ENCODE measurements at places on chromosomes 3 and 15. TPM values are rescaled to one million over a fixed set of nuclear protein-coding genes. Genes with fewer than 3 reads are reported as not detected.
A peak's percentile ranks its signal among the peaks of the same experiment; 100 is the strongest.

DNA sequence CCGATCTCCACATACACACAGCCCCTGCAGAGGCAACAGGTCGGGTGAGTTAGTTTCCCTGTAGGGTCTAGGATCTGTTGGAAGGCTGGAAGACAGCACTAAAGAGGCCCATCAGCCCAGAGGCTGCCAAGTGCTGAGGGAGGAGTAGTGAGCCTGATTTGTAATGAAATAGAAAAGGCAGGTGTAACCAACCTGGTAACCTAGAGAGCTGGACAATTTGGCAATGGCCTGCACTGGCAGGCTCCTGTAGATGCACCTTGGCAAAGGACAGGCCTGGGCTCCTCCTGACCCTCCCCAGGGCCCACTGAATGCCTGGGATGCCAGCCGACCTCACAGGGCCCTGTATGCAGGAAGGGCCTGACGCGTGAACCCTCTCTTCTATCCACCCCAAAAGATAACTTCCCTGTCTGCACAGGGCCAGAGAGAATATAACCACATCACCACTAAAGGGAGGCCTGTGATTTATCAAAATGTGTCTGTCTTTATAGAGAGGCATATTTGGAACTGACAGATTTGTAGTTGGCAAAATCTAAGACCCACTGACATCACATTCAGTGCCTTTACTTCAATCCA lies 225.1 kb upstream of the CHRNA7 start:
- no peak overlapping the region for H3K4me3 ChIP-seq
- no peaks in the 10 kb centered on the region for H3K4me1 ChIP-seq
- no peaks in the 10 kb centered on the region for H3K27me3 ChIP-seq
- no peaks in the 10 kb centered on the region for H3K36me3 ChIP-seq
- DNase-seq, result no peak

The FANCD2 gene
- total RNA-seq, result 1.9 TPM

GRCh38 chr15:66644869-66645268 lies 57.2 kb upstream of the SMAD6 start:
- H3K36me3 ChIP-seq, result no peaks in the 10 kb centered on the region
- DNase-seq, result peak; percentile 41
- no peaks in the 10 kb centered on the region for H3K4me1 ChIP-seq
- H3K27me3 ChIP-seq, result no peaks in the 10 kb centered on the region

DNA sequence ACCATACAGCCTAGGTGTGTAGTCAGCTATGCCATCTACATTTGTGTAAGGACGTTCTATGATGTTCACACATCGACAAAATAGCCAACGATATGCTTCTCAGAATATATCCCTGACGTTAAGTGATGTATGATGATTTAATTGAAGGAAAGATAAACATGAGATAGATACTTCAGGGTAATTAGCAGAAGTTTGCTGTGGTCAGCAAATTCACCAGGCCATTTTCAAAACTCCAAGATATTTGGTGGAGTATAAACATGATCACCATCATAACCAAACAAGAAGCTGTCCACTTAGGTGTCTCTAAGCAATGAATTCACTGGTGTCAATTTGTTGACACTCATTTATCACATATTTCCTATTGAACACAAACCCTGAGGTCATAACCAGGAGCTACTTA lies 885.6 kb upstream of the NR2F2 start:
- H3K36me3 ChIP-seq, result no peaks in the 10 kb centered on the region
- no peaks in the 10 kb centered on the region for H3K4me1 ChIP-seq
- no peak overlapping the region for H3K4me3 ChIP-seq
- H3K27me3 ChIP-seq, result no peaks in the 10 kb centered on the region
- DNase-seq, result no peak
- H3K27ac ChIP-seq, result no peak overlapping the region

Measured in aorta (tissue), 5 donors.